Activated CD4-positive, alpha-beta T cell treated with anti-CD3 and anti-CD28 coated beads, Interleukin-2, Interleukin-4, amounts not matched to agents 100 ng/mL and 50 ng/mL, durations not matched to agents 16 hours and 8 hours (primary cell): ENCODE measurements at places on chromosomes 6 and 20.

- DNase-seq = no peak
Measured at GRCh38 chr6:145189836-145190235, 545.5 kb downstream of the EPM2A start.

GRCh38 chr6:9621276-9621675 is 793.6 kb downstream of the TFAP2A start:
- DNase-seq = no peak

DNA sequence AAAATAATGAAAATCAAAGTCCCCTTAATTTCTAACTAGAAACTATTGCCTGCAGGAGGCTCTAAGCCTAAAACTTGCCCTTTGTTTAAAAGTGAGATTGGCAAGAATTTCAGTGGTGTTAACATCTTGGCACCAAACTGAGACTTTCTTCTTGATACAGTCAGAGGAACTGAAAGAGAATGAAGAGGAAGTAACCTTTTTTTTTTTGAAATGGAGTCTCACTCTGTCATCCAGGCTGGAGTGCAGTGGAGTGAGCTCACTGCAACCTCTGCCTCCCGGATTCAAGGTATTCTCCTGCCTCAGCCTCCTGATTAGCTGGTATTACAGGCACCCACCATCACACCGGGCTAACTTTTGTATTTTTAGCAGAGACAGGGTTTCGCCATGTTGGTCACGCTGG is 3.6 kb downstream of the DOP1A start:
- DNase-seq = no peak

DNA sequence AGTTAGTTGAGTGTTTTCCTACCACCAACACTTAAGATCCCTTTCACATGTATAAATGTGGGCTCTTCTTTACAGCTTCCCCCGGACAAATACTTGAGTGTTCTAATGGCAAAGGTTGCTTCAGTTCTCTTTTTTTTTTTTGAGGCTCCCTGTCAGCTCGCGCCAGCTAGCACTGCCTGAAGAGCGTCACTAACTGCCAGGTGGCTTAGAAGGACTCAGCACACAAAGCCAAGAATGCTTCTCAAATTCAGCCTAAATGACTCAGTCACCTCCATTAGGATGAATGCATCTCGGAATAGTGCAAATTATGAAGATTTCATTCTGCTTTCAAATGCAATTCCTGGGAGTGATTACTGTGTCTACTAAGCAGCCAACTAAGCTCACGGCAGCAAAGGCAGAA is 150.7 kb upstream of the BTBD3 start:
- DNase-seq = no peak

- no peak for DNase-seq
Measured at GRCh38 chr6:129381885-129382284, 328.1 kb downstream of the ARHGAP18 start.

DNA sequence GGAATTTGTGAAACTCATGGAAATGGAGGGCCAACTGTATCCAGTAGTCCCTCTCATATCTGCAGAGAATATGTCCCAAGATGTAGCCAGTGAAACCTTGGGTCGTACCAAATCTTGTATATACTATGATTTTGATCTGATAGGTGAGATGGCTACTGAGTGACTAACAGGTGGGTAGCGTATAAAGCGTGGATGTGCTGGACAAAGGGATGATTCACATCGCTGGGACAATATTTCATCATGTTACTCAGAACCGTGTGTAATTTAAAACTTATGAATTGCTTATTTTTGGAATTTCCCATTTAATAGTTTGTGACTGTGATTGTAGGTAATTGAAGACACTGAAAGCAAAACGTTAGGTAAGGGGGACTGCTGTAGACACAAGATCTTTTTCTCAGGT is 144.1 kb downstream of the SMAP1 start:
- no peak for DNase-seq

DNA sequence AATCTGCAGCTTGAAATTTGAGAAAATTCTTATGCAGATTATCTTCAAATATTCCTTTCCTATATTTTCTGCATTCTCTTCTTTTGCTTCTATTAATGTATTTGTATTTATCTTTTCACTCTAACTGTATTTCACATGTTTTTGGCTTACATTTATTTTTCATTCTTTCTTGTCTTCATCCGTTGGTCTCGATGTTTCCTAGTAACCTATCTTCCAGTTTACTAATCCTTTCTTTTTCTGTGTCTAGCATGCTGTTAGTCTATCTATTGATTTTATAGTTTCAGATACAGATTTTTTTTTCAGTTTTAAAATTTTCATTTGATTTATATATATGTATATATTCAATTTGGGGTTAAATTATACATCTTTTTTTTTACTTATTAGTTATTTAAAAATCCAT is 556.2 kb downstream of the RFPL4B start:
- no peak for DNase-seq

- DNase-seq = no peak
Measured at GRCh38 chr6:3419624-3420272, 37.1 kb downstream of the SLC22A23 start.

GRCh38 chr20:528923-529604 is 14.5 kb downstream of the CSNK2A1 start:
- peak; percentile 46 for DNase-seq

GRCh38 chr20:61185841-61186601 is 66.0 kb upstream of the CDH4 start:
- DNase-seq = no peak

DNA sequence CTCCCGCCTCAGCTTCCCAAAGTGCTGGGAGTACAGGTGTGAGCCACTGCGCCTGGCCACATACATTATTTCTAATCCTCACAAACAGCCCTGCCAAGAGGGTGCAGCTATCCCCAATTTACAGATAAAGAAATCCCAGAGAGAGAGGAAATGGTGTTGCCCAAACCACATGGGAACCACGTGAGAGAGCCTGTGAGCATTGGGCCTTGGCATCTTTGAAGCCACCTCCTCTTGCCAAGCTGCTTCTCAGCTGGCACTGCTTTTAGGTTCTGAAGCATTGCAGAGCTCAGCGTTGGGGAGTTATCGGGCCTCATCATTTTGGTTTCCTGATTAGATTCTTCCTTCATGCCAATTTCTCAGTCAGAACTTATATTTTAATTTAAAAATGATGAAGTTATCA is 80.3 kb downstream of the CTNNBL1 start:
- no peak for DNase-seq

DNA sequence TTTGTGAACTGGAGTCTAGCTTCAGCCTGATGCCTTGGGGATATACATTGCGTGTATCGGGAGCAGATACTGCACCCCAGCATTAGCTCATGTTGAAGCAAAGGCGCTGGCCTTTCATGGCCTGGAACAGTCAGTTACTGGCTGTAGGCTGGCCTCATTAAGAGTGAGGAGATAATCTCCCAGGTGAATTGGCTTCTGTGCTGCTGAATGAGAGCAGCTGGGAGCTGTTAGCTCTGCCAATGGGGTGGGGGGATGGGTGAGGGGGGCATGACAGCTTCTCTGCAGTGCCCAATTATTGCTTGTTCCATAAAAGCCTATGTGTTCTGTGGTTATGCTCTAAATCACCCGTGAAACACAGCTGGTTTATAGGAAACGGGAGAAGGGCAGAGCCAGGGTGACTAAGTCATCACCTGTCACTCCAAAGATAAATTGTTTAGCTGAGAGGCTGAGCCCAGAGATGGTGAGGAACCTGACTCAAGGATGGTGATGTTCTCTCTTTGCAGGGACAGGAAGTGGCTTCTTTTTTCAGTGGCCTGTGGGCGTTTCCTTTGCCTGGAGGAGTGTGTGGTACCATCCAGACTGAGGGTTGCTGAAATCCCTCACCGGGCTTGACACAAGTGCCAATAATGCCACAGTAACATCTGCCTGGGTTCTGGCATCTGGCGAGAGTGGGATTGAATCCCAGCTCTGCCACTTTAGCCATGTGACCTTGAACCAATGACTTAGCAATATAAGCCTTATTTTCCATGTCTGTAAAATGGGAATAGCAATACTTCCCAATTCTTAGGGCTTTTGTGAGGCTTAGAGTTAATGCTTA is 170.8 kb downstream of the BCAS1 start:
- DNase-seq = peak; percentile 92

GRCh38 chr6:83511266-83511665 is 1.1 kb upstream of the PRSS35 start:
- DNase-seq = no peak

- DNase-seq = no peak
Measured at GRCh38 chr6:108167449-108168089, 1.7 kb downstream of the NR2E1 start.

- DNase-seq = peak; percentile 87
Measured at GRCh38 chr20:51402201-51402600, 140.3 kb downstream of the NFATC2 start.

GRCh38 chr6:125192610-125192930 is 39.0 kb downstream of the TPD52L1 start:
- DNase-seq = no peak

GRCh38 chr6:24686946-24687345 is 20.1 kb downstream of the ACOT13 start:
- no peak for DNase-seq

GRCh38 chr6:117840541-117840983 is 66.5 kb upstream of the SLC35F1 start:
- DNase-seq = peak; percentile 12

GRCh38 chr6:2222275-2222842 is 23.0 kb downstream of the GMDS start:
- no peak for DNase-seq

DNA sequence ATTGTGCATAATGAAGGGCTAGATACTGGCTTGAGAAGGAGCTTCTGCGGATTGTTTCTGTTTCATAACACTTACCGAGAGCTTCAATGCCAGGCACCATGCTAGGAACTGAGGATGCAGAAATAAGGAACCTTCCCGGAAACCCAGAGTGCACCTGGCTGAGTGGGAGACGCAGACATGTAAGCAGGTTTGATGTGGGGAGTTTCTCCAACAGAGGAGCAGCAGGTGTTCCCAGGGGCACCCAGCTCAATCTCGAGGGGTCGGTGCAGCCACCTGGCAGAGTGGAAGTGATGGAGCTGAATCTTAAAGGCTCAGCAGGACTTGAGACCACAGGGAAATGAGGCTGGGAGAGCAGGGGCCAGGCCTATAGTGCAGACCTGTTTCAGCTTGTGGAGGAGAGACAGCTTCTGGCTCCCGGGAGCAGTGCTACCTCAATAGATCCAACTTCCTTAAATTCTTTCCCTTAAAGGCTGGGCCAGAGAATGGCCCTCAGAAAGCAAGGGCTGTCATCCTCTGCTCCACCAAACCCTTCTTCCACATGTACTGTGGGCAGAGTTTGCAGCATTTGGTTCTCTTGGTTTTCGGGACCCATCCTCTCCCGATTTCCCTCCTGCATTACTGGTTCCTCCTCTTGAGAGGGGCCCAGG is 27.8 kb upstream of the SRC start:
- DNase-seq = no peak

- no peak for DNase-seq
Measured at GRCh38 chr6:130889423-130889822, 62.2 kb downstream of the SMLR1 start.

GRCh38 chr6:81844686-81845085 is 92.2 kb upstream of the TENT5A start:
- DNase-seq = no peak

DNA sequence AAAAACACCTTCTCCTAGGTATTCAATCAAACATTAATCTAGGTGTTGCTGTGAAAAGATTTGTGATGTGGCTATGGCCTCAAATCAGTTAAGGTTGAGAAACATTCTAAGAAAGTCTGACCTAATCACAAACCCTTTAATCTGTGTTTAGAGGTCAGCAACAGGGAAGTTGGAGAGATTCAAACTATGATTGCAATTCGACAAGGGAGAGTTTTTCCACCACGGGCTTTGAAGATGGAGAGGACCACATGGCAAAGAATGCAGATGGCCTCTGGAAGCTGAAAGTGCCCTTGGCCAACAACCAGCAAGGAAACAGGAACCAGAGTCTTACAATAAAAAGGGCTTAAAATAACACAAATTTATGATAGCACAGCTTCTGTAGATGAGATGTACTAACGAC is 29.6 kb upstream of the LGSN start:
- DNase-seq = no peak
